Erythroblast (primary cell): ENCODE measurements at places on chromosomes 3 and 15.

DNA sequence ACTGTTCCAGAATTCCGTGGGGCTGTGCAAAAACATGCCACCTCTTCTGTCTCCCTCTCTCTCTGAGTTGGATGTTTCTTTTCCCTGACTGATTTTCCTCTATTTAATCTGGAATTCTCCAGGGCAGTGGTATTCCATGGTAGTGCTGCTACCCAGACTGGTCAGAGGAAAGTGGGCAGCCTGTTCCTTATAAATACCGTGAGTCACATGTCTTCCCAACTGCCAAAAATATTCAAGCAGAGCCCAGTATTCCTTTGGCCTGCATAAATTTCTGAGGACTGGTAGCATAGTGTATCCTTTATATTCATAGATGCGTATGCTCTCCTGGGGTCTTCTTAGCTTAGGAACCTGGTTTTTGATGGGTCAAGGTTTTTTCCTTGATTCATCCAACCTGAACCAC, 40.9 kb downstream of the CEMIP start:
- no peak for DNase-seq

GRCh38 chr3:148727231-148727630, 29.5 kb downstream of the AGTR1 start:
- peak; percentile 50 for DNase-seq

DNA sequence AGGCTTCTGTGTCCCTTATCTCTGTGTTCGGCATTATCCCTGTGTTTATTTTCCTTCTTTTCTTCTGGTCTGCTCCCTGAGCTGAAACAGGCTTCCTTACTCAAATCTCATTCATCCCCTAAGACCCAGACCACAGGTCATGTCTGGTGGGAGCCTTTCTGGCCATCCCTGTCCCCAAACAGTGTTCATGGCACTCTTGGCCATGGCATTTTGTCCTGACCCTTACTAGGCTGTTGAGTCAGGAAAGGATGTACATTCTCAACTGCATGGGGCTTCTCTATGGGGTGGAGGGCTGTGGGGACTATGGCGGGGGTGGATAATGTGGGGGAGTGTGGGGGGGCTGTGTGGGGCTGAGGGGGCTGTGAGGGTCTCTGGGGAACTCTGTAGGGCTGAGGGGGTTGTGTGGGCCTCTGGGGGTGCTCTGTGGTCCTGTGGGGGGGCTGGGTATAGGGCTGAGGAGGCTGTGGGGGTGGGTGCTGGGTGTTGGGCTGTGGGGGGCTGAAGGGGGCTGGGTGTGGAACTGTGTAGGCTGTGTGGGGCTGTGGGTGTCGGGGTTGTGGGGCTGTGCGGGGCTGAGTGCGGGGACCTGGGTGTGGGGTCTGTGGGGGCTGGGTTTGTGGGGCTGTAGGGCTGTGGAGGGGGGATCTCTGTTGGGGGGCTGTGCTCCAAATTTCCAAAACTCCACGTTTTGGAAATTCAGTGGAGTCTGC, 64.3 kb downstream of the KLF13 start:
- no peak for DNase-seq

DNA sequence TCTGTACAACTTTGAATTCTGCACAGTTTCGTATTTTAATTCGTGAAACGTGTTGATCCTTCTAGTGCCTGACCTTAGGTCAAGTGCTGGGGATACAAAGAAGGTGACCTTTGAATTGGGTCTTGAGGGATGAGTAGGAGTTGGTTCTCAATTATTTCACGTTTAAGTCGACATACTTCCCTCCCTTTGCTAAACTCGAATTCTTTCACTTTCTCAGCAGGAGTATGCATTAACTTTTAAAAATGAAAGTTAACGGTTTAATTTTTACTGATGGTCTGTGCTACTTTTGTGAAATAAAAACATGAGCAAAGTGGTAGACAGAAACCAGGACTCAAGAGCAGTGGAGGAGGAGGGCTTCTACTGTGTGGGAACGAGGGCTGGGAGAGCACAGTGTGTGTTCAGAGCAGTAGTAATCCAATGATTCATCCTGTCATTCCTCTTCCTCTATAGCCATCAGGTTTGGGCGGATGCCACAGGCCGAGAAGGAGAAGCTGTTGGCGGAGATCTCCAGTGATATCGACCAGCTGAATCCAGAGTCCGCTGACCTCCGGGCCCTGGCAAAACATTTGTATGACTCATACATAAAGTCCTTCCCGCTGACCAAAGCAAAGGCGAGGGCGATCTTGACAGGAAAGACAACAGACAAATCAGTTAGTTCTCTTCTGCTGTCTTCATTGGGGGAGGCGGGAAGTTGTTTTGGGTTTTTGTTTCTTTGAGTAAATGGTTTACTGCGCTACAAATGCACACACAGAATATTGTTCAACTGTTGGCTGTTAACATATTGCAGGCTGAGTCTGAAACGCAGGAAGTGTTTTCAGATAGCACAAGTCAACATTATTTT, 78.6 kb upstream of the TSEN2 start:
- DNase-seq: no peak

DNA sequence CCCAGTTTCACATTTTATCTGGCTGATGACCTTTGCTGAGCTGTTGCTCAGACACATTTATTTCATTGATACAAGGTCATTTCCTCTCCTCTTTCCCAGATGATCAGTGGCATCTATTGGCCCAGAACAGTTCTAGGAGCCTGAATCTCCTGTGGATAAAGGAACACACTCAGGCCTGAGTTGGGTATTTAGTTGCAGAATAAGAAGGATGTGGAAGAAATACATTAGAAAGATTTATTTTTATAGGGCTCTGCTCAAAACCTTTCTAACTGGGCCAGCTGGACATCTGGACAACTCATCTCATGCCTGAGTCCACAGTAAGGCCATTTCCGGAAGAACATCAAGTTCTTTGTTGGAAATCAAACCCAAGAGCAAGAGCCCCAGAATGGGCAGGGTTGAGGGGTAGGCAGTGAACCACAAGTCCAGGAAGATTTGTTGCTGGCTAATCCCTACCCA, 19.7 kb upstream of the MFGE8 start:
- no peak for DNase-seq

- no peak for DNase-seq
These were observed 87.3 kb downstream of the PGPEP1L start for GRCh38 chr15:98920091-98920880.

GRCh38 chr15:39937696-39938095, 3.8 kb downstream of the EIF2AK4 start:
- no peak for DNase-seq

- DNase-seq: no peak
These were observed 124.4 kb upstream of the TOPAZ1 start for GRCh38 chr3:44117239-44117638.

- DNase-seq: no peak
These were observed 280.2 kb upstream of the ICE2 start for GRCh38 chr15:60758961-60759729.

- no peak for DNase-seq
These were observed 19.3 kb downstream of the ZNF860 start for GRCh38 chr3:32000877-32001276.

- DNase-seq: no peak
These were observed 443 bp upstream of the NR2F2 start for GRCh38 chr15:96330064-96330449.

GRCh38 chr3:32147509-32147908, 41.1 kb downstream of the GPD1L start:
- DNase-seq: no peak

DNA sequence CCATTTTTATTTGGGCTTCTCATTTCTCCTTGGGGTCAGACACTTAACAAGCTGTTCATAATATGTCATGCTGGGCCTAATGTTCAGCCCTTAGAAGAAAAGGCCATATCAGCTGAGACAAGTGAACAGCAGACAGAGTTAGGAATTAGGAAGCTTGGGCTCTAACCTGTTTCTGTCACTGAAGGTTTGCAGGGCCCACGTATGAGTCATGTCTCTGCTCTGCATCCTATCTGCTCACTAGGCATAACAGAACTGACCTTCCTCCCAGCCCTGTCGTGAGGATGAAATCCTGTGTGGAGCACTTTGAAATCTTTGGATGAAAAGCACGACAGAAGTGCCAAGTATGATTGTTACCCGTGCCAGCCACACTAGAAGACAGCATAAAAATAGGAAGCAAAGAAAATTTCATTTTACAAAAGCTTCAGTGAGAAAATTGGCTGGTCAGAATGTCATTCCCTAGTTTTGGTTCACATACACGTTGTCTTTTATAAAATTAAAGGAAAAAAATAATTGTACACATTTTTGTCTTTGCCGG, 26.5 kb upstream of the CD47 start:
- no peak for DNase-seq

DNA sequence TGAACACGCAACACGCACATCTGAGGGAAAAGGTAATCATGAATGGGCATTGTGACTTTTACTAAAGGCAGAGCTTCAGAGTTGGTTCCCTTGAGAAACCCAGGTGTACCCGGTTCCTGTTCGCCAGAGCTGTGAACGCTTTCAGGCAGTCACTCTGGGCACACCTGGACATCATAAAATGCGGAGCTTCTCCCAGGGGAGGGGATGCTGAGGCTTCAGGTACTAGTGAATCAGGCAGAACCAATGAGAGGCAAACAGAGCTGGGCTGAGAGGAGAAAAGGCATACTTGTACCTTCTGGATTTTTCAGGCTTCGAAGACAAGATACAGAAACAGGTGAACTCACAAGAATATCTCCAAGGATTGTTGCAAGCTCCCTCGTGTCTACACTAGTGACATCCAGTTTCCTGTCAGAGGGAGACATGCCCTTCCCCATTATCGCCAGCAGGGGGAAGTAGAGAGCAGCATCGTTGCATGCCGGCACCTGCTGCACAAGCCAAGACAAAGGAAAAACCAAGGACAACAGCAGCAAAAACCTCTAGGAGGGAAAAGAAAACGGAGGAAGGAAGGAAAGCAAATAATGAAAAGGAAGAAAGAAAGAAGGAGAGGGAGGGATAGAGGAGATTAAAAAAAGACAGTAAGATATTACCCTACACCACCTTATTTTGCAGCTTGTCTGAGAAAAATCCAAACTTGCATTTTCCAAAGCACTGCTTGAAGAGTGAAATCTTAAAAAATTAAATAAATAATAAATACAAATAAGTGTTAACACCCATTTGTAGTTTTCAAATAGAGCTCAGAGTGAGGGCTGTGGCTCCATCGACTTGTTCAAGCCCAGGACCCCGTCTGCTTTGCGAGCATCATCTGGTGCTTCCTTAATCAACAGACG, 2.0 kb downstream of the AHSG start:
- DNase-seq: peak; percentile 64

GRCh38 chr3:15892311-15893227, 94.8 kb upstream of the ANKRD28 start:
- no peak for DNase-seq

DNA sequence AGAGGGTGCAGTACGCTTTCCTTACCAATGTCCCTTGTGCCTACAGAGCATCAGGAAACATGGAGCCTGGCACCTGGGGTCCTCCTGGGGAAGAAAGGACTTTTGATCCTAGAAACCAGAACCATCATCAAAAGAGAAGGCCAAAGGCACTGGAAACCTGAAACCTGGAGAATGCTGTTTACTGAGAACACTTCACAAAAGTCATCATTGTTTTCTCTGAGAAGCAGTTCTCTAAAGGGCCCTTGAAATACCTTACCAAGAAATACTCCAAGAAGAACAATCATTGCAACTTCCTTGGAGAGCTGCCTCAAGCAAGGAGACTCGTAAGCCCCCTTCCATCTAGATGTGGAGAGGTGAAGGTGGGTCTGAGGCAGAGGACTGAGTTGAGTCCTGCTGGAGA, 66.0 kb downstream of the TLE3 start:
- DNase-seq: no peak
